Cerebellar nuclear complex (tissue), 1 donor: ENCODE measurements at places on chromosomes 4 and X.

- no peak for DNase-seq
These were observed 49.5 kb upstream of the GYPA start for GRCh38 chr4:144190009-144190408.

DNA sequence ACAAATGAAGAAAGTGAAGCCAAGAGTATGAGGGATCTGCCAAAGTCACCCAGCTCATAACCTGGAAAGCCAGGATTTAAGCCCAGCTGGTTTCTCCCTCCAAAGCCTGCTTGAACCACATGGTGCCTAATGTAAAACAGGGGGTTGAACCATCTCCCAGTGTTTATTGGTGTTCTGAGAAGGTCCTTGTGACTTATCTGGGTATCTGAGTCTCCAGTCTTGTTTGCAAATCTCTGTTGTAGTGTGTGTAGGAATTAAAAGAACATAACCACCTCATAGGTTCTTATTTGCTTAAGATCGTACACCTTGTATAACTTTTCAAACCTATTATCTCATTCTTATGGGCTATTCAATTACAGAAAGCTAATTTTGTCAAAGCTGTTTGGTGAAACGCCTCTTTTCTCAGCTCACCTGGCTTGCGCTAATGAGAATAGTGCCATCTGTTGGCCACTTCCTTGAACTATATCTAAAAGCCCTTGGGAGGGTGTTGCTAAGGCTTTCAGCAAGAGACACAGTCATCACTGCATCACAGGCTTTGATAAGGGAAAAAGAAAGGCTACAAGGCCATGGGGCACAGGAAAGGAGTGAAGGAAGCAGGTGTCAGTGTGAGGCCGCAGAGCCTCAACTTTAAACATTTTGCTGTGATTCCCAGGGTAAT is 34.0 kb downstream of the ETDB start:
- DNase-seq = no peak

DNA sequence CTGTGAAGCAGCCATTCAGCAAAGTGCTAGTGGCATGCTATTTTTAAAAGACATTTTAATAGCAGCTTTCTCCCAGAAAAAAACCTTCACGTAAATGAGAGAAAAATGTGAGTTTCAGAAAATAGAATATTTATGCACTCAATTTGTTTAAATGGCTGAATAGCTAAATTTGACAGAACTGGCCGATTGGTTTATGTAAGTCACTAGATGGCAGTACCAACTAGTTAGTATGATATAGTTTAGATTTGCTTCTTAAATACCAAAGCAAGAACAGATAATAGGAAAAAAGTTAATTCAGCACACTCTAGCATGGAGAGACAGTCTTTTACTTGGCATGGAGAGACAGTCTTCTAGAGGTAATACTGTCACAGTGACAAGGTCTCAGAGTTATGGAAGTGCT is 250.1 kb downstream of the SNCA start:
- DNase-seq = no peak

- no peak for DNase-seq
These were observed 101.5 kb upstream of the MAML3 start for GRCh38 chr4:140255467-140255866.

- DNase-seq = no peak
These were observed 37.3 kb upstream of the TRIM2 start for GRCh38 chr4:153166716-153167501.

DNA sequence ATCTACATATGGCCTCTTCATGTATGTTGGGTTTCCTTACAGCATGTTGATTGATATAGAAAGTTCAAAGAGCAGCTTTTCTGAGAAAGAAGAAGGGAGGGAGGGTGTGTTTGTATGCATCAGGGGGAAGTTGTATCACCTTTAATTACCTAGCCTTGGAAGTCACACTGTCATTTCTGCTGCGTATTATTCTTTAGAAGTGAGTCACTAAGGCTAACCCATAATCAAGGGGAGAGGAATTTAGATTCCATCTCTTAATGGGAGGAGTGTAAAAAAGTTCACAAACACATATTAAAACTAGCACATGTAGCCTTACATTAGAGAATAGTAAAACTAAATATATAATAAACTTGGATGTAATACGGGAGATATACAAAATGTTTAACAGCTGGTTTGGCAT is 86.5 kb upstream of the CBLL2 start:
- no peak for DNase-seq

DNA sequence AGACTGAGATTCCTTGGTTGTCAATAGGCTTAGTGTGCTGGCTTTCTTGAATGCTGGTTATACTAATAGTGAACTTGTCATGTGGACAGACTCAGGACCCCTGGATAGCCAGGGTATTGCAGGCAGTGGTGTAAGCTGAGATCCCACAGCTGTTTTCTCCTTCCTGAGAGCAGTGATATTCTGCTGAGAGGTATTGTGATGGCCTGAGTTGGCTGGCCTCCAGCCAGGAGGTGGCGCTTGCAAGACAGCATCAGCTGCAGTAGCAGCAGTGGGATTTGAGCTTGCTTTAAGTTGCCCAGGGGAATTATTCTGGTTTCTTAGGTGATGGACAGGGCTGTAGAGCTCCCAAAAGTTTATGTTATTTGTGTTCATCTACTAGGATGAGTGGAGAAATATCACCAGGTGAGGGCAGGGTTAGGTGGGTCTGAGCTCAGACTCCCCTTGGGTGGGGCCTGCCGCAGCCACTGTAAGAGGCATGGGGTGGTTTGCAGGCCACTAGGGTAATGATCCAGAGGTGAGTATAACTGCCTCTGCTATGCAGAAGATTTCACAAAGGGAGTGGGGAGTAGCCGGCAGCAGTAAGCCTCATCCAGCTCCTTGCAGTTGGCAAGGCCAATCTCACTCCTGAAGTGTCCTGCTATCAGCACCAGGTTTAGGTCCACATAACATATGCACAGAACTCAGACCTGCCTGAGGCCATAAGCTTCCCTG is 66.2 kb downstream of the IL15 start:
- no peak for DNase-seq

- no peak for DNase-seq
These were observed 22.4 kb downstream of the NAT8L start for GRCh38 chr4:2081540-2081939.

- no peak for DNase-seq
These were observed 203.1 kb downstream of the BCOR start for GRCh38 chrX:39894683-39895082.

DNA sequence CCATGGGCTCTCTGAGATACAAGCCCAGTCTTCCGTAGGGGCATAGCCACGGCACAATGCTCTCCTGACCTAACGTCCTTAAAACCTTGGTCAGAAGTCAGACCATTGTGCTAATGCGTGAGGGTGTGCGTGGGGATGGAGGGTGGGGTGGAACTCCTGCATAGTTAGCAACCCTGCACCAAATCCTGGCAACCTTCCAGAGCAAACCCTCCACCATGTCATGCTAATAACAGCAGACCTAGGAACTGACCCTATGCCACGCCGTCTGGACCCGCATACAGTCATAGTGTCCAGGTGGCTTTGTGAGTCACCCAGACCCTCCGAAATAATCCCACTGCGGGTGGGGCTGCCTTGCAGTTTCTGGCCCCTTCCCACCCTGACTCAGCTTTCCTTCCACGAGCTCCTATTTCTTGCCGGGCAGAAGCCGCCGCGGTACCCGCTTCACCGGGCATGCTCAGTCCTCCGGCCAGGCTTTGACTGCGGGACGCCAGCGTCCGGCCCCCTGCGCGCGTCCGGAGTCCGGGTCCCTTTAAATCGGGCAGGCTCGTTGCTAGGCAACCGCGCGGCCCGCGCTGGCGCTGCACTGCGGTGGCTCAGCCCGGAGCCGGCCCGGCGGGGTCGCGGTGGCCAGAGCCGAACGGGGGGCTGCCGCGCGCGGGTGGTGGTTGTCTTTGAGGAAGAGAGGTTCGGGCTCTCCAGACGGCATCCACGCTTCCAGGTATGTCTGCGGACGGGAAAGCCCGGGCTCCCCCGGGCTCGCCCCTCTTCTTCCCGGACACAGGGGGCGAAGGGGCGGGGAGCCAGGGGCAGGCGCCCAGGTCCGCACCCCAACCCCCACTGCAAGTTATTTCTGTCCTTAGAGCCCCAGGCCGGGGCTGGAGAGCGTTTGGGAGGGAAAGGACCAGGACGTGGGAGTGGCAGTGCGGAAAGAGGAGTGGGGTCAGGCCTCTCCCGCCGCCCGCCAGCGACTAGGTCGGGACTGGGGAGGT is at the start of gene CCDC160:
Gene CCDC160, plus strand, starts transcription at position 557 of the 989 bp plus-strand sequence. CDS start 7,619 bp downstream, outside the sequence.
- DNase-seq = no peak

- no peak for DNase-seq
These were observed 991.1 kb downstream of the STPG2 start for GRCh38 chr4:97152149-97152548.

DNA sequence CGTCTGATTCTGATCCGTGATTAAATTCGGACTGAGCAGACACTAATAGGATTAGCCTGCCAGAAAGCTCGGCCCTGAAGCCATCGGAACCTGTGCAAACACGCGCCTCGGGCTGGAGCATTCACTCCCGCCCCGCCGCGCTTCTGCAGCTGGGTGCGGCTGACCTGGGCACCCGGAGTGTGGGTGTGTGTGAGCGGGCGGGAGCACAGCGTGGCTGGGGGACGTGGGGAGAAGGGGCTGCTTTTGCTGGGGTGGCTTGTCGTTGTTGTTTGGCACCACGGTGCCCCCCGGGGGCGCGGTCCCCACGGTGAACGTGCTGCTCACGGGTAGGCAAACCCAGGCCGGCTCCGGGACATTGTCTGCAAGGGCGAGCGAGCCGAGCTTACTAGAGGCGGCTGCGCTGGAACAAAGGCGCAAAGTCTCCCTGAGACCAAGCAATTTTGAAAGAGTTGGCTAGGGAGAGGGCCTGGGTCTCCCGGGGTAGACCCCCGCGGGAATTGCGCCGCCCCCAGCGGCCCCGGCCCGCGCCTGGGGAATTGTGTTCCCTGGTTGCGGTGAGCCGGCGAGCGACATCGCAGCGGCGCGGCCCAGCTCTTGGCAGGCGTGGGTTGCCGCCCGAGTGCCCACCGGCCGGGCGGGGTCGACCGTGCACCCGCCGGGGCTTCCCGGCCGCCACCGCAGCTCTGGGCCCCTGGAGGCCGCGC is 1.4 kb downstream of the MAMLD1 start:
- DNase-seq = no peak

DNA sequence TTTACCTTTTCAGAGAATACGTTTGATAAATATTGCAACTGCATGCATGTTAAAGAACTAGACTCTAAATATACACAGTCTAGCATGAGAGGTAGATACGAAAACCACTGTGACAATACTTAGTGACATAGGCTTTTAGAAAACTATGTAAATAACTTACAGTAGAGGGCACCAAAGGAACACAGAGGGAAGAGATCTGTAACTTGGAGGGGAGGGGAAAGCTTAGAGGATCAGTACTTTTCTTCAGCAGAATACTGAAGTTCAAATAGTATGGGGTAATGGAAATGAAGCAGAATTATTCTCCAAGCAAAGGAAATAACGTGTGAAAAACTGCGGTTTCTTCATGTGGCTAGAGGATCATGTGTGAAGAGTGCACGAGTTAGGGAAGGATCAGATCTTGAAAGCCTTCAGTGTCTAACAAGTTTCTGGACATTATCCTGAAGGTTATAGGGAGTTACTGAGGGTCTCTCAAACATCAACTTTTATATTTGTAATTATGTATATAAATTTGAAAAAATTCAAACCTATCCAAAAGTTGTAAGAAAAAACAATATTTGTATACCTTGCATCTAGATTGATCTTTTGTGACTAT is 264.3 kb downstream of the NPFFR2 start:
- no peak for DNase-seq

DNA sequence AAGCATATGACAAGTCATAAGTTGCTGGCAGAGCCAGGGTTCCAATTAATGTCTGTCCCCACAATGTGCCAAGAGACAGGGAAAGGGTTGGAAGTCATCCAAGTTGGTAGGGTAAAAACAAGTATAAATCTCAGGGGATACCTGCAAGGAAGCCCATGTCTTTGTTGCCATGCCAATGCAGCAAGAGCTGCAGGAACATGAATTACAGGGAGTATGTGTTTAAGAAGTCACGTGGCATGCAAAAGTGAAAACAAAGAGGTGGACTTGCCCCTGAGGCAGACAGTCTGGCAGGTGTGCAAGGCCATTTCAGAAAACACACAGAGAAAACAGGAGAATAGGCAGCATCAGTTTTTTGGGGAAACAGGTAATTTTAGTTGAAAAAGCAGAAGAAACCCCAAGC is 29.4 kb downstream of the C4orf51 start:
- DNase-seq = no peak

DNA sequence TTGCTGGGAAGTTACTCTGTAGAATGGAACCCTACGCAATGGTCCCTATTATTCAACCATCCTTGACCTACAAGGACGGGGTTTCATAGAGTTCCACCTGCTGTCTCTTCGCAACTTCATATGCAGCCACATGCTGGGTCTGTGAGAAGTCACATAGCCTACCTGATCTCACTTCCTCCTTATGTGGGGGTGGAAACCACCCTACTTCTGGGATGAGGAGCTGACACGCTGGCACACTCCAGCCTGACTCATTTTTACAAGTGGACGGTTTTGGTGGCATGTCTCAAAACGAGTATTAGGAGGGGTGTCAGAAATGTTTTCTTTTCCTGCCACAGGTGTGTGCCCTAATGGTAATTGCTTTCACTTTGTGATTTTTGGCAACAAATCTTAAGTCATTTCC is 36.8 kb upstream of the ARSD start:
- no peak for DNase-seq

GRCh38 chrX:12400218-12400617 is 261.9 kb downstream of the FRMPD4 start:
- no peak for DNase-seq
